ENCODE measurements at places on chromosomes 2 and 18.
A peak's percentile ranks its signal among the peaks of the same experiment; 100 is the strongest.

- DNase-seq = no peak
Observed at GRCh38 chr2:159160412-159160811, 126.1 kb downstream of the WDSUB1 start.

- DNase-seq = no peak
Observed at GRCh38 chr2:70964133-70964532, 14.3 kb upstream of the ANKRD53 start.

- DNase-seq = peak; percentile 27
Observed at GRCh38 chr2:175930504-175930903, 71.6 kb downstream of the LNPK start.

DNA sequence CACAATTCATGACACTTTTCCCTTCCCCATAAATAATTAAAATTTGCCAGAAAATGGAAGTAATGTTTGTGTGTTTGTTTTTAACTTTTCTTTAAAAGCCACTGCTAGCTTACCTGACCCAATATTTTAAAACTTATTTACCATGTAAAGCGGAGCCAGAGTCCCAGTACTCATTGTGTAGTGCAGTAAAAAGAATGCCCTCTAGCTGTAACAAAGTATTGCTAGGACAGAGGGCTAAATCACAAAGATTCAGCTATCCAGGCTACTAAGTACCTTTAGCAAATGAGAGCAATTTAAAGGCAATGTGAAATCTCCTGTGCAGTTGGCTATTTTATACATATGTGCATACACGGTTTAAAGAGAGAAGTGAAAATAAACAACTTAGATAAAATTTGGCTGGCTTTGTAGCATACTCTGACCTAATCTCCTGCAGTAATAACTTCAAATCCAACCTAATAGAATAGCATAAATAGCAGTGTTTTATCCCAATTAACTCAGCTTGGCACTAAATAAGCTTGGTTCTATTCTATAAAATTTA, 997.4 kb upstream of the PIK3C3 start:
- no peak for DNase-seq

DNA sequence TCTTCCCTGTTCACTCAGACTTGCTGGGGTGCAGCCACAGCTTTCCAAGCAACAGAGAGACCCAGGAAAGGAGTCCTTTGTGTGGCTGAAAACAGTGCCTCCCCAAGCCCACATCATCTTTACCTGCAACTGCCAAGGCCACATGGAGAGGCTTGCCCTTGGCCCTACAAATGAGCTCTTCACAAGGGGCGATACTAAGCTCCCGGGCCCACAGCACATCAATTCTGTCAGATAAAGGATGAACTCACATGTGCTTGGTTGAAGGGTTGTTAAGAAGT, 42.3 kb upstream of the SH3RF3 start:
- no peak for DNase-seq

DNA sequence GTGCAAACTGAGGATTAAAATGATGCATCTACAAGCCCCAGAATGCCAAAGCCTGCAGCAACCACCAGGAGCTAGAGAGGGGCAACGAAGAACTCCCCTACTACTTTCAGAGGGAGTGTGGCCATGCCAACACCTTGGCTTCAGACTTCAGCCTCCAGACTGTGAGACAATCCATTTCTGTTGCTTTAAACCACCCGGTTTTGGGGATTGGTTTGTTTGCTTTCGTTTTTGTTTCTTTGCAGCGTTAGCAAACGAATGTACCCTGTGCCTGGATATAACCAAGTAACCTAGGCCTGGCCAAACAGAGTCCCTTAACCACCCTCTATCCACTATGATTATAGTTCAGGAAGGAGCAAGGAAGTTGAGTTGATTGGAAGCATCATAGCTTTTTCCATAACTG, 171.2 kb upstream of the NCK2 start:
- DNase-seq = no peak

- no peak for DNase-seq
Observed at GRCh38 chr18:79554321-79554720, 125.3 kb upstream of the CTDP1 start.

DNA sequence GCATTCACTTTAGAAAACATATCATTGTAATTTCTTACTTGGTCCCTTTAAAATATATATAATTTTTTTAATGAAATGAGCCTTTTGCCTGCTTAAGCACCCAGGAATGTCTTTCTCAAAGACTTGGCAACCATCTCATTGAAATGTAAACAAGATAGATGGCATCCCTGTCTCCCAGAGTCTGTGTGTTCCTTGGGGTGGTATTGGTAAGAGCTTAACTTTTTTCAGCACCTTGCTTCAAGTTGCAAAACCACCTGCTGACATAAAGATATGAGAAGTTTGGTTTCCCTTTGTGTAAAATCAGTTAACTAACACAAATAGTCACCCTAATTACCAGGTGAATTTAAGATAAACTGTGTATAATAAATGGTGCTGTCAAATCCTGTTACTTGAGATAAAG, 266.9 kb downstream of the DSC3 start:
- no peak for DNase-seq

GRCh38 chr18:76457475-76457874, 37.6 kb downstream of the ZNF516 start:
- no peak for DNase-seq
